ENCODE measurements at places on chromosomes 2 and 18.

DNA sequence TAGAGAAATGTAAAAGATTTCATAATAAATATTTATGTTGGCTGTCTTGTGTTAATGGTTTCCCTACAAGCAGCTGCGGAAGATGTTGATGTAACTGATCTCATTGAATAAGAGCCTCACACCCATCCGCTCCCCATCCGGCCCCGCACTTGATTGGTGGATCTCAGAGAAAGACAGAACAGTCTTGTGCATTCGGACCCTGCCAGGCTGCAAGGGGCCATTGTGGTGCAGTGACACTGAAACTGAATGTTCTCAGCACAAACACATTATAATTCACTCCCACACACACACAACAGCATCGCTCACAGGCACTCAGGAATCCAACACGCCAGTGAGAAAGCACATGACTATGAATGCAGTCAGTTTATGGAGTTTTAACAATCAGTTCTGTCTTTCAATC lies 47.8 kb downstream of the PRELID3A start:
- DNase-seq: no peak

DNA sequence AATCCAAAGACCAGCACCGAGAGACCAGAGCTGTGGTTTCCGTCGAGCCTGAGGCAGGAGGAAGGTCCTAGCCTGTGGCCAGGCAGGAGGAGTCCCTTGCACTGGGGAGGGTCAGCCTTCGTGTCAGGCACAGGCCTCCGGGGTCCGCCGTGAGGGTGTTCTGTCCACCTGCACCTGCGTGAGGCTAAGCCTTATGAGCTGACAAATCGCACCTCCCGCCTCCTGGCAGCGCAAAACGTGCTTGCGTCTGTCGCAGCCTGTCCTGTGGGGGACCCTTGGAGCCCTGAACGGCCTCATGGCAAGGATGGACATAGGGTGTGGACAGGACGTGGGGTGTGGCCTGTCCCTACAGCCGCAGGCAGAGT lies 73.3 kb downstream of the KCNG2 start:
- no peak for DNase-seq

- DNase-seq: no peak
These were observed 130.4 kb downstream of the MEIS1 start for GRCh38 chr2:66565291-66565690.

DNA sequence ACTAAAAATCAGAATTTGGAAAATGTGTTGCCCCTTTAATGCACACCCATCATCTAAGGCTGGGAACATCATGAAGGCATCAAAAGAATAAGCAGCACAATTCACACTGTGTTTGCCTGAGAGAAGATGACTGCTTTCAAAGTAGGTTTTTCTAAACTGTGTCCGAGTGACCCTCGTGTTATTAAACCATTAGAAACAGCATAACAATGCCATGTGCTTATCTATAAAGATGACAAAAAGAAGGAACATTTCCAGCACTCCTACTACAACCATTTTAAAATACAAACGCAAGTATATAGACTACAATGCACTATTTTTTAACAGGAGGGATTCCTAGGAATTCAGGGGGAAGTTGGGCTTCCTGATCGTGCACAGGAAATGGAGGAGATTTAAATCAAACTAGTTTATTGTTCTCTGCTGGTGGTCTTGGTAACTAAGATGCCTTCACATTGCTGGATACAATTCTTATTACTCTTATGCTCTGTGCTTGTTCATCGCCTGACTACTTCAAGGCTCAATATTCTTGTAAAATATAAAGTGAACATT lies 305.9 kb upstream of the CCDC68 start:
- no peak for DNase-seq

GRCh38 chr2:67851016-67851415 lies 211.8 kb downstream of the C1D start:
- no peak for DNase-seq

GRCh38 chr2:34719206-34719605 lies 1120.1 kb upstream of the FAM98A start:
- DNase-seq: no peak

DNA sequence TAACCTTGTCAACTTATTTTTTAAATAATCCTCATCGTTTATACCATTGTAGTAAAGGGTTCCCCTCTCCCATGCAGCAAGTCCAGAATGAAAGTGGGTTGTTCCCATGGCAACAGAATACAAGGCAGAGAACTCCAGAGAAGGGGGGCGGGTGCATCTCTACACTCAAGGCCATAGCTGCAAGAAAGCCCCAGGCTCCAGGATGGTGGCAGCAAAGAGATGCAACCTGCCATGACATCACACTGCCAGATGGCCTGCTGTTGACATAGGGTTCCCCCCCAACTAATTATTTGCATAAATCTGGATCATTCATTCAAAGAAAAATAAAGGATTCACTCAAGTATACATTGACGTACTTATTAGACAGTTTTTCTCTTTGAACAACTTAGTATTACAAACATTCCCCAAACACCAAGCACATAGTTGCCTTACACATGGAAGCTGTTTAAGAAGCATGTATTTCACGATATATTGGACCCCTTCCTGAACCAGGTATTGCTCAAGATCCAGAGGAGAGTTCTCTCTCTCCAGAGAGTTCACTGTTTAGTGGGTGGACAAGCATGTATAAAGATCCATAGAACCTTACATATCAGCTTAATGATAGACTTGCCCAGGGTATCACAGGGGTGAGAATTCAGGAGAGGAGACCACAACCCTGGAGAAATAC lies 87.4 kb upstream of the KLF7 start:
- DNase-seq: no peak

DNA sequence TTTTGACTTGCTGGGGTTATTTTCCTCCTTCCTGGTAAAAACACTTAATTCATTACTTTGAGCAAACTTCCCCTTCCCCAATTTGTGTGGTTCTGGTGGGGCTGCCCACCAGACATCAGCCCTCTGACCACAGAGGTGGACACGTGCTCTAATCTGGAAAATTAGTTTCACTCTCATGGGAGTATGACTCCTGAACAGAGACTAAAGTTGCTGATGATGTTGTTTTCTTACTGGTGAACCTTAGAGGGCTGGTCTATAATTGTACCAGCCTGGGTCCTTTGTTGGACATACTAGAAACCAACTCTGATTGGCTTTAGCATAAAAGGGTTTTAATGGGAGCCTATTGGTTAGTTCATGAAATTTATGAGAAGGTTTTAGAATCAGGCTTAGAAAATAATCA lies 54.1 kb upstream of the ACYP2 start:
- no peak for DNase-seq

DNA sequence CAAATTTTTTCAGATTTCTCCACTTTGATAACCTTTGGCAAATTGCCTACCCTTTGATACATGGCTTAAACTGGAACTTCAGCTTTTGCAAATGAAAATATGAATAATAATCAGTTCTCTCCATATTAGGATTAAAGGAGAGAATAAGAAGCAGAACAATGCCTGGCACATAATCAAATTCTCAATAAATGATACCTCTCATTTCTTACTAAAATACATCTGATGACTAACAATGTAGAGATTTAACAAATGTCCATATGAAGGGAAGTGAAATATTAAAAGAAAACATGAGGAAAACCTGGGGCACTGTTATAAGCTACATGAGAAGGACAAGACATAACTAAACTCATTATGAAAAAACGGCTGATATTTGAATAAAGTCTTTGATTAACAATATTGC lies 1103.6 kb downstream of the LRP1B start:
- DNase-seq: no peak

DNA sequence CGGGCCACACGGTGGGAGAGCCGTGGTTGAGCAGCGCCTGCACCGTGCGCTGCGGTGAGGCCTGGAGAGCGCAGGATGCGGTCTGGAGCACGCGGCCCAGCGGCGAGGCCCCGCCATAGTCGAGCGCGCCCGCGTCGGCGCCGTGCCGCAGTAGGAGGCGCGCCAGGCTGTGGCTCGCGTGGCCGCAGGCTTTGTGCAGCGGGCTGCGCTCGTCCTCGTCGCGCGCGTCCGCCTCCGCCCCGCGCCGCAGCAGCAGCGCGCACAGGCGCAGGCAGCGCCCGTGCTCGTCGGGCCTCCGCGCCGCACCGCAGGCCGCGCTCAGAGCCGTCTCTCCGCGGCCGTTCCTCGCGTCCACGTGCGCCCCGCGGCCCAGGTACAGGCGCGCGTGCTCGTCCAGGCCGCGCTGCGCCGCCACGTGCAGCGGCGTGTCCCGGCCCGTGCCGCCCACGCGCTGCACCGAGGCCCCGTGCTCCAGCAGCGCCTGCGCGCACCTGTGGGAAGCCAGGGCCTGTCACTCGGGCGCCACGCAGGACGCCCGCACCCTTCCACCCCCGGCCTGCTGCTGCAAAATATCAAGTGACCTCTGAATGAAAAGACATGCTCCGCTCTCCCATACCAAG lies 46.3 kb upstream of the GBX2 start:
- DNase-seq: no peak

DNA sequence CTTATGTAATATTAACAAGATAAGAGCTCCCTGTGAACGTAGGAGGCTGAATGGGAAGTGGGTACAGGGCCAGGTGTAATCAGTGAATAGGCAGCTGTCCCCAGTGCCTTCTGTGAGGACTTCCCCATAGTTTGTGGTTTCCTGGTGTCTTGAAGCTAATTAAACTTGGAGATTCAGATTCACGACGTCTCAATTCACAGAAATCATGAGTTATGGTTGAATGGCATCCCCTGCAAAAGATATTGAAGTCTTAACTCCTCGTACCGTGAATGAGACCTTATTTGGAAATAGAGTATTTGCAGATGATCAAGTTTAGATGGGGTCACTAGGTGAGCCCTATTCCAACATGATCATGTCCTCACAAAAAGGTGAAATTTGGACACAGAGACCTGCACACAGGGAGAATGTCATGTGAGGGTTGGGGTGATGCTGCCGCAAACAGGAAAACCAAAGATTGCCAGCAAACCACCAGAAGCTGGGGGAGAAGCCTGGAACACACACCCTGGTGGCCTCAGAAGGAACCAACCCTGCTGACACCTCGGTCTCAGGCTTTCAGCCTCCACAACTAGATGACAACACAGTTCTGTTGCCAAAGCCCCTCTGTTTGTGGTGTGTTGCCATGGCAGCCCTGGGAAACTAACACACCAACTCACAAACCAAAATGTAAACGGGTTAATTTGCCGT lies 13.2 kb downstream of the ARL4C start:
- no peak for DNase-seq

DNA sequence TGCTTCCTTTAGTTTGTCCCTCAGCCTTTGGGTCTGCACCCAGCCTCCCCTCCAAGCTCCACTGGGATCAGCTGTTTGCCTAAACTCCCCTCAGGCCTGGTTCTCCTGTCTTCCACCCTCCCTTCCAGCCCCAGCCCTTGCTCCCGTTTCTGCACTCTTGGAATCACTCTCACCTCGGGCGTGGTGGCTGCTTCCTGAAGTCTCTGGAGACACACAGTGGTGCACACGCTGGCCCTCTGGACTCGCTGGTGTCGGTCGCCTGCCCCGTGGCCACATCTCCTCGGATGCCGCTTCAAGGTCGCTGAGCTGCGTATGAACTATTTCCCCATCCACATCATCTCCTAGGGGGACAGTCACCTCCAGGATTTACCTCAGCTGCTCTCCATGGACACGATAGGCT lies 46.3 kb downstream of the PSMG2 start:
- DNase-seq: no peak

DNA sequence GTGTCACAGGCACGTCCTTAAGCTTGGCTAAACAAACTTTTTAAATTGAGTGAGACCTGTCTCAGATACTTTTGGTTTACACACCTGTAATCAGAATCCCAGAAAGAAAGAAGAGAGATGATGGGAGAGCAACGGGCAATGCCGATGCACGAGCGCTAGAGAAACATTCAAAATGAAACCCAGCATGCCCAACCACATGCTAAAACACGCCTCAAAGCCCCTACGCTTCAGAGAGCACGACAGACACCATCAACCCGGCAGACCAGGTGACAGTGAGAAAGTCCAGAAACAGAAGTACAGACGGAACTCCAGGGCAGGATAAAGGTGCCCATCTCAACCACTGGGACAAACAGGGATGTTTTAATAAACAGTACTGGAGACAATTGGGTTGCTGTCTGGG lies 85.5 kb downstream of the HDAC4 start:
- no peak for DNase-seq

- no peak for DNase-seq
These were observed 56.8 kb upstream of the PEX13 start for GRCh38 chr2:60960706-60961105.

DNA sequence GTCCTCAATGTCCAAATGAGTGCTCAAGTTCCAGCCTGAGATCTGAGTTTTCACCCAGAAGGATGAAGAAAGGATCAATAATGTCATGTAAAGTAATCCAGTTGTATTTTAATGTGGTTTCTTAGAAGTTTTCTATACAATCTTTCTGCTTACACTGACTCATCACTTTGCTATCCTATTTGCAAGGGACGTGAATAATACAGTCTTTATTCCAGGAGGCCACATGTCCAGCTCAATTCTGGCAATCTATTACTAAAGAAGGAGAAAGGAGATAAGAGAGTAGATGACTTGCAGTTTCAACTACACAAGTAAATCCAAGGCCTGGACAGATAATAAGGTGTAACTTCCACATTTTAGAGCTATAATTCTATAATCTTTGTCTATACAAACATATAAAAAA lies 601.1 kb upstream of the SETBP1 start:
- no peak for DNase-seq

- DNase-seq: no peak
These were observed 105.6 kb upstream of the CTDP1 start for GRCh38 chr18:79573921-79574491.

DNA sequence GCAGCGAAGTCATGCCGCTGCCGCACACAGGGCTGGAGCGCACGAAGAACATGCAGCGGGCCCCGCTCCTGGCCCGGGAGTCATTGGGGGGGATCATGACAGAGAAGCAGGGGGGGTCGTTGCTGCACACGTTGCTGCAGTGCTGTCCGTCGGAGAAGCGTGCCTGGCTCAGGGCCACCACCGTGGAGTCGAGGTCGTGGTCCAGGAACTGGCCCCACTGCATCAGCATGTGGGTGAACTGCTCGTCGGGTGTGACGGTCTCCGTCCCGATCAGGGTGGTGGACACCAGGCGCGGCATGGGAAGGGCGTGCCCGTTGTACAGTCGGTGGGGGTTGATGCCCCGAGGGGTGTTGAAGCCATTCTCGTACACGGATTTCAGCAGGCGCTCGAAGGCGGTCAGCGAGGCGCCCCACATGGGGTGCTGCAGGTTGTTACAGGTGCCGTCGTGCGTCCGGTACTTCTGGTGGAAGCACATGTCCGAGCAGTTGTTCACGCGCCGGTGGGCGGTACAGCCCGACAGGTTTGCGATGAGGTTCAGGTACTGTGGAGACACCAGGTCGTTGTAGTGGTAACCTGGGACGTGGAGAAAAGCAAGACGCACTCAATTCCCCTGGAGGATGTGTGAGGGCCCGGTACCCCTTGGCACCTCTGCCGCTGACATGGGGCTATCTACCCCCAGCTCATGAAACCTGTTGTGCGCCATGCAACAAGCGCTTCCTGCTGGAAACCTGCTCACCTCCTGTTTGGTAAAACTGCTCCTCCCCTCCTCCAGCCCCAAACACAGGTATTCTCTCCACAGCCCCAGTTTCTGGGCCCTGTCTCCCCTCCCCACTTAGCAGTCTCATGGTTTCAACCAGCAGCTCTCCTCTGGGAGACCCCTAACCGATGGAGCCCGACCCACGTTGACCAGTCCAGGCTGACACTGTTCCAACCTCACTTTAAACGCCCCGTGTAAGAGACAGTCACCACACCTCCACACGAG lies 94.9 kb downstream of the PXDN start:
- DNase-seq: no peak

GRCh38 chr2:200270732-200271131 lies 35.8 kb upstream of the SPATS2L start:
- DNase-seq: no peak

- no peak for DNase-seq
These were observed 43.4 kb upstream of the GMCL1 start for GRCh38 chr2:69786052-69786560.
